Erythroblast (primary cell): ENCODE measurements at places on chromosomes 11 and 22.

GRCh38 chr11:8005556-8005955 lies 18.4 kb downstream of the EIF3F start:
- DNase-seq: no peak

DNA sequence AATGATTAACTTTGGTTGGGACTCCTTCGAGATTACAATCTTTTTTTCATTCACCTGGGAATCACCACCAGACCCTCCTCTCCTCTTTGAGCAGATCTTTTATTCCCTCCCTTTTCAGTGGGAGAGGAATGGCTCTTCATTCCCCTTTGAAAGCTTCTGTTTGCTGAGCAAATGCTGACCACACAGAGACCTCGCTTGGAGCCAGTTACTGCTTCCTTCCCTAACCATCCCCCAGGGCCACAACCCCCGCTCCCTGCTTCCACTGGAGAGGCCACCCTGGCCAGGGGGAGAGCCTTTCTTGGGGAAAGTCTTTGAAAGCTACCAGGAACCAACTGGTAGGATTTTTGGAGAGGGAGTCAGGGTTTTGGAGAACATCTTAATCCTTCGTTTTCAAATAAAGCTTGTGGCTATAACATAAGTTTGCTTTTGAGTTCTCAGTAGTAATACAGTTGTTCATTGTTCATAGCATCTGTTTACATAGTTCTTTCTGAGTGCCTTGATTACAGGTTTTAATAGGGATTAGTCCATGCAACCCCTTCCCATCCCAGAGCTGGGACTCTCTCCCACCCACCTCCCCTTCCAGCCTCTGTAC lies 138.4 kb downstream of the DBX1 start:
- no peak for DNase-seq

- DNase-seq: peak; percentile 9
Measured at GRCh38 chr11:33063326-33063881, 24.0 kb downstream of the TCP11L1 start.

DNA sequence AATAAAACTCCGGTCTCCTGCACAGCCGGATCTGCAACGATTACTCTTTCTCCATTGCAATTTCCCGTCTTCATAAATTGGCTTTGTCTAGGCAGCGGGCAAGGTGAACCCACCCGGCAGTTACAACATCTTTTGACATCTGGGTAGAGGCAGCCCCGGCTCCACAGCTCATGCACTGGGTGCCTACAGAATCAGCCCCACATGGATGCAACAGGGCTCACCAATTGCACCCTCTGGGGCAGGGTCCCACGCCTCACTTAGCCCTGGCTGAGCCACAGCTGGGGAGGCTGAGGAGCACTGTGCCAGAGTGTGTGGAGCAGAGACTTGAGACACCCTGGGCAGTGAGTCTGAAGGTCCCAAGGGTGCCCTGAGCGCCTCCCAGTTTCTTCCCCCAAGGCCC lies 710.2 kb downstream of the TBC1D22A start:
- DNase-seq: no peak

DNA sequence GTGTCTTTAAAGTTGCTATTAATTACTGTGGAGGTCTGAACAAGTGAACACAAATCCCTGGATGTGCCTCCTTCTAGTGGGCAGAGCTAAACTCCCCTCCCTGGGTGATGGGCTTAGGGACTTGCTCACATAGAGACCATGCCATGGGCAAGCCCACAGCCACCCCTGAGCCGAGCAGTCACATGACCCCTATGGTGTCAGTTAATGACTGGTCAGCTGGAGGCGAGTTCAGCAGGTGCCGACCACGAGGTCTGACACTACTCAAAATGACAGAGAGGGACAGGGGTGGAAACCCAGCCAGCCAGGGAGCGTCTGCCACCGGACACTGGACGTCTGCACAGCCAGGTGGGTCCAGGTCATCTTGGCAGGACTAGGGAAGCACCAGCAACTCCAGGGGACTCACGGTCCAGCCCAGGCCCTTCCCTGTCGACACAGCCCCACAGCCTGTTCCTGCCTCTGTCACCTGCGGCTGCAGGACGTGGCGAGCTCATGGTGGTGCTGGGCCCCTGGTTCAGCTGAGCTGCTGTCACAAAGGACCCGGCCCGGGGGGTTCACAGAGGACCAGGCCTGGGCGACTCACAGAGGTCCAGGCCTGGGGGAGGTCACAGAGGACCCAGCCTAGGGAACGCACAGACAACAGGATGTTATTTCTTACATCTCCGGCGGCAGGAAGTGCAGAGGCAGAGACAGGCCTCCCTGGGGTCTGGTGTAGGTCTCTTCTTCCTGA lies 135.0 kb downstream of the BRD1 start:
- no peak for DNase-seq

DNA sequence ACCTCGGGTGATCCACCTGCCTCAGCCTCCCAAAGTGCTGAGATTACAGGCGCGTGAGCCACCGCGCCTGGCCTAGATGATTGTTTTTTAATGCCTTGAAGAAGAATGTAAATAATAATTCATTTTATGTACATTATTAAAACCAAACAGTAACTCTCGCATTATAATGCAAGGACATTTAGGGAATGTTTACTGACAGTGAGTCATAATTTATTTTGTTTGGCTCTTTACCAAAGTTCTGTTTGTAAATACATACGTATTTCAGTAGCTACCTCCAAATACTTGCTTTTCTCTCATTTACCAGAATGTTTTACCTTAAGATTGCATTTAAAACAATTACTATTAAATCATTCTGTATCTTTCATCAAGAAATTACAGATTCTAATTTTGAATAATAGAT lies 3.0 kb downstream of the RAB39A start:
- no peak for DNase-seq

DNA sequence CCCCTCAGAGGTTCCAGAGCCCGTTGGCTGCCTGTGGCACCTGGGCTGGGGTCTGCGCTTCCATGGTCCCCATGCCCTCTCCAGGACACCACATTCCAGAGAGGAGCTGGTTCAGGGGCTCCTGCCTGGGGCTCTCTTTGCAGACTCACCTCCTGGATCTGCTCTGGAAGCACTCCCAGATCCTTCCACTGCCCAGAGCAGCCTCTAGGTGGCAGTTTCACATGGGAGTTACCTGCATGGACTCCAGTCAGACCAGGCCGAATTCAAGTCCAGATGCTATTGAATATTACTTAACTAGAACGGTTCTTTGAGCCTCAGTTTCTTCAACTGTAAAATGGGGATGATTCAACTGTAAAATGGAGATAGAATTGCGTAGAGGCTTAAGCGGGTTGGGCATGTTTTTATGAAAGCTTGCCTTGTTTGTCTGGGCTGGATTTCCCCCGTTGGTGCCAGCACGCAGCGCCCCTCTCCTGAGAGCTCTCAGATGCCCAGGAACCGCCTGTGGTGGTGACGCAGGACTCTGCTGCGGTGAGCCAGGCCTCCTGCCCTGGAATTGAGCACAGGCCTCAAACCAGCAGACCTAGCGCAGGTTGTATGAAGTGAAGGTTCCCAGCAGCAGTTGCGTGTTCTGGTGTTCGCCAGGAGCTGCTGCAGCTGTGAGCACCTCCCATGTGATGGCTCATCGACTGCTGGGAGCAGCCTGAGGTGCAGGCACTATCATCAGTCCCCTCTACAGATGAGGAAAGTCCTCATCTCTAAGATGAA lies 44.2 kb downstream of the LMO1 start:
- peak; percentile 30 for DNase-seq

GRCh38 chr11:77213589-77214428 lies 85.8 kb downstream of the MYO7A start:
- DNase-seq: no peak

DNA sequence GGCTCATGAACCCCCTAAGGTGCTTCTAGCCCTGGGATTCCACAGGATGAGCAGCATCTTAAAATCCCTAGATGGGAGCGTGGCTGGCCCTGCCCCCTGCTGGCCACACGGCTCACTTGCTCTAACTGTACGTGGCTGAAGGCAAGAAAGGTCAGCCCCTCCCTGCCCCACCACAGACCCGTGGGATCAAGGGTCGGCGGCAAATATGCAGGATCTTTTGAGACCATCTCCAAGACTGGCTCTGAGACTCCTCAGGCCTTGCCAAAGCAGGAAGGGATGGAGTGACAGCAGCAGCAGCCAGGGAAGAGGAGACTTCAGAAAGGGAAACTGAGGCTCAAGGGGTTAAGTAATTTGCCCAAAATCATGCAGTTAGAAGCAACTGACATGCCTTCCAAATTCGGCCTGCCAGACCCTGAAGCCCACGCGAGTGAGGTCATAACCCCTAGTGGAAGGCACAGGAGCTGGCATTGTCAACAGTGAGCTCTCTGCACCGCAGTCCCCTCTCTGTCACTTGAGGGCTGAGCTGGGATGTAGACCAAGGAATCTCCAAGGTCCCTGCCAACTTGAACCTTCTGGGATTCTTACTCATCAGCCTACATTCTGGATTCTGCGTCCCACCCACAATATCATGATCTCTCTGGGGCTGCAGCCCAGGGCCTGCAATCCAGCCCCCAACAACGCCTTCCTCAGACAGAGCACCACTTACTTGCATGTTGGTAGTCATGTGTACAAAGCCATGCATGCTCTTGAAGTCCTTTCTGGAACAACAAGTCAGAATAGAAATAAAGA lies 31.4 kb downstream of the CREB3L1 start:
- peak; percentile 89 for DNase-seq
